ENCODE measurements at places on chromosomes 2 and 18.
A peak's percentile ranks its signal among the peaks of the same experiment; 100 is the strongest.

- peaks cover 9% of the 10 kb centered on the region for H3K27me3 ChIP-seq
- no peak within 1 kb of the TSS for H3K27ac ChIP-seq
- DNase-seq: no peak
- no peaks in the 10 kb centered on the region for H3K4me1 ChIP-seq
- no peaks in the 10 kb centered on the region for H3K36me3 ChIP-seq
These were observed at the start of gene AMER3 for GRCh38 chr2:130755256-130756052. Gene AMER3 (plus strand): TSS chr2:130755540. CDS start chr2:130762073, 6,533 bp downstream.

GRCh38 chr18:11046140-11046539 is 103.2 kb downstream of the PIEZO2 start:
- DNase-seq: no peak
- no peak overlapping the region for H3K4me3 ChIP-seq
- no peak overlapping the region for H3K27ac ChIP-seq
- peaks cover 8% of the 10 kb centered on the region for H3K4me1 ChIP-seq
- no peaks in the 10 kb centered on the region for H3K36me3 ChIP-seq

- no peaks in the 10 kb centered on the region for H3K36me3 ChIP-seq
- H3K4me1 ChIP-seq: peaks cover 10% of the 10 kb centered on the region
- DNase-seq: no peak
- H3K27ac ChIP-seq: no peak overlapping the region
These were observed 46.2 kb upstream of the PLA2R1 start for GRCh38 chr2:160108646-160109045.

GRCh38 chr2:208000701-208001395 is 24.5 kb downstream of the PLEKHM3 start:
- no peak overlapping the region for H3K27ac ChIP-seq
- H3K27me3 ChIP-seq: no peaks in the 10 kb centered on the region
- peaks cover 30% of the 10 kb centered on the region for H3K4me1 ChIP-seq
- peaks cover 11% of the 10 kb centered on the region for H3K36me3 ChIP-seq
- no peak overlapping the region for H3K4me3 ChIP-seq

GRCh38 chr18:42242758-42243157 is 287.7 kb downstream of the PIK3C3 start:
- no peaks in the 10 kb centered on the region for H3K36me3 ChIP-seq
- no peak for DNase-seq
- no peaks in the 10 kb centered on the region for H3K4me1 ChIP-seq
- H3K4me3 ChIP-seq: no peak overlapping the region
- H3K27ac ChIP-seq: no peak overlapping the region

DNA sequence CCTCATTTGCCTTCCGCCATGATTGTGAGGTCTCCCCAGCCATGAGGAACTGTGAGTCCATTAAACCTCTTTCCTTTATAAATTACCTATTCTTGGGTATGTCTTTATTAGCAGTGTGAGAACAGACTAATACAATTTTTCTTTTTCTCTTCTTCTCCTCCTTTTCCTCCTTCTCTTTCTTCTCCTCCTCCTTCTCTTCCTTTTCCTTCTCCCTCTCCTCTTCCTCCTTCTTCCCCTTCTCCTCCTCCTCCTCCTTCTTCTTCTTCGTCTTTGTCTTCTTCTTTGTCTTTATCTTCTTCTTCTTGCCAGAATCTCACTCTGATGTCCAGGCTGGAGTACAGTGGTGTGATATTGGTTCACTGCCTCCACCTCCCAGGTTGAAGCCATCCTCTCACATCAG is 20.2 kb downstream of the SKA1 start:
- H3K4me3 ChIP-seq: no peak overlapping the region
- H3K36me3 ChIP-seq: peaks cover 5% of the 10 kb centered on the region
- H3K27ac ChIP-seq: no peak overlapping the region
- H3K4me1 ChIP-seq: peaks cover 8% of the 10 kb centered on the region
- DNase-seq: no peak

- peak overlapping the region; percentile 96 for H3K4me3 ChIP-seq
- H3K4me1 ChIP-seq: peaks cover 48% of the 10 kb centered on the region
- peaks cover 5% of the 10 kb centered on the region for H3K27me3 ChIP-seq
- peaks cover 18% of the 10 kb centered on the region for H3K36me3 ChIP-seq
- H3K27ac ChIP-seq: peak overlapping the region; percentile 97
These were observed 396 bp downstream of the CNOT9 start for GRCh38 chr2:218569038-218569431.

GRCh38 chr18:76432274-76432755 is 62.7 kb downstream of the ZNF516 start:
- H3K36me3 ChIP-seq: peaks cover 36% of the 10 kb centered on the region
- DNase-seq: no peak
- H3K4me3 ChIP-seq: no peak overlapping the region
- H3K4me1 ChIP-seq: peaks cover 40% of the 10 kb centered on the region
- 0 out of 2 replicates have a peak overlapping the region, but pooled peaks have one; percentile 16 for H3K27ac ChIP-seq

DNA sequence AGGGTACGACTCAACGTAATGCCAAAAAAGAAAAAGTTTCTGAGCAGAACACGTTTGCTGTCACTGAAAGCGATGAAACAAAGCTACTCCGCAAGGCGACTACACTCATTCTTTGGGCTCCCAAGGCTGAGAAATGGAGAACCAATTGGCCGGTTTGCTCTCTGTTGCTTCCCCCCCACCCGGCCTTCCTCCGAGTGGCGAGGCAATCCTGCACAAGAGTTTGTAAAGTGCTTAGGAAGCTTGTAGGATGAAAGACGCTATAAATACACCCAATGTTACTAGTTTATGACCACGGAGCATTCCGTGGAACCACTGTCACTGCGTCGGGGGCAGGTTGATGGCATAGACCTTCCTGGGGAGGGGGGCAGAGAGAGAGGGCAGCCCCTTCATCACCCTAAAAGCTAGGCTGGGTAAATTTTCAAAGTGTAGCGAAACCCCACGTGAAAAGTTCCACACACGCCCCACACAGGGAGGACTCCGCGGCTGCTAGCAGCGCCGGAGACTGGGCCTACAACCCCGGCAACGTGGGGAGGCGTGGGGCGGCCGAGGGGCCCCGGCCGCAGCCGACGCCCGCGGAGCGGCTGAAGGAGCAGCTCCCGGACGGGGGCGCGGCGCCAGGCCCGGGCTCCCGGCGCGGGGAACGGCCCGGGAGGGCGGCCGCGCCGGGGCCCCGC is 915 bp downstream of the CUL3 start:
- H3K4me1 ChIP-seq: peaks cover 41% of the 10 kb centered on the region
- H3K4me3 ChIP-seq: peak overlapping the region; percentile 99
- H3K27ac ChIP-seq: peak overlapping the region; percentile 97
- peak; percentile 41 for DNase-seq
- H3K36me3 ChIP-seq: peaks cover 27% of the 10 kb centered on the region

DNA sequence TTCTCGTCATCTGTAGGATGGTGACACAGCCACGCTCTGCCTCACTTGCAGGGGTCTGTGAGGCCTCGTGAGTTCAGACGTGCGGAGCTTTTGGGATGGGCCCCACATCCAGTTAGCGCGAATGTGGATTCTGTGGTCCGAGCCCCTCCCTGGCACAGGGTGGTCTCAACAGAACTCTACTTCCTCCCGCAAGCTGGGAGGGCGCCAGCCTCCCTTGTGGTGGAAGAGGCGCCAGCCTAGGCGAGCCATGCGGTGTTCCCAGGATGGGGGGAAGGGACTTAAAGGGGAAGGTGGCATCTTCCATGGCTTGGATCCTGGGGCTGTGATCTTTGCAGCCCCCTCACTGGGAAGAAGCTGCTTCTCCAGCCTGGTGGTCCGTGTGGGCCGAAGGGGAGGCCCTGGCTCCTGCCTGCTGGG is 1.4 kb downstream of the SNORC start:
- H3K4me3 ChIP-seq: no peak overlapping the region
- no peaks in the 10 kb centered on the region for H3K36me3 ChIP-seq
- DNase-seq: no peak

- H3K27ac ChIP-seq: no peak overlapping the region
- H3K4me1 ChIP-seq: peaks cover 1% of the 10 kb centered on the region
- DNase-seq: no peak
- no peak overlapping the region for H3K4me3 ChIP-seq
These were observed 11.1 kb upstream of the ANTXR1 start for GRCh38 chr2:69001879-69002278.

GRCh38 chr18:78981989-78982620 is 2.5 kb downstream of the SALL3 start:
- H3K27me3 ChIP-seq: peaks cover 28% of the 10 kb centered on the region
- DNase-seq: no peak
- peaks cover 6% of the 10 kb centered on the region for H3K36me3 ChIP-seq
- H3K4me1 ChIP-seq: peaks cover 3% of the 10 kb centered on the region

GRCh38 chr2:481388-481787 is 193.5 kb upstream of the ALKAL2 start:
- no peaks in the 10 kb centered on the region for H3K4me1 ChIP-seq
- H3K36me3 ChIP-seq: peaks cover 5% of the 10 kb centered on the region
- H3K27ac ChIP-seq: no peak overlapping the region
- DNase-seq: no peak
- no peak overlapping the region for H3K4me3 ChIP-seq
- no peaks in the 10 kb centered on the region for H3K27me3 ChIP-seq

GRCh38 chr2:136613096-136613495 is 152.2 kb upstream of the THSD7B start:
- no peak overlapping the region for H3K27ac ChIP-seq
- no peak for DNase-seq
- peaks cover under 1% of the 10 kb centered on the region for H3K27me3 ChIP-seq
- no peaks in the 10 kb centered on the region for H3K4me1 ChIP-seq

GRCh38 chr2:208718828-208719227 is 312.2 kb downstream of the PTH2R start:
- H3K27ac ChIP-seq: no peak overlapping the region
- H3K36me3 ChIP-seq: no peaks in the 10 kb centered on the region
- no peaks in the 10 kb centered on the region for H3K4me1 ChIP-seq
- H3K4me3 ChIP-seq: no peak overlapping the region
- no peak for DNase-seq

GRCh38 chr2:229646186-229646723 is 68.1 kb downstream of the DNER start:
- no peak overlapping the region for H3K4me3 ChIP-seq
- no peaks in the 10 kb centered on the region for H3K4me1 ChIP-seq
- no peak for DNase-seq
- no peak overlapping the region for H3K27ac ChIP-seq
- H3K36me3 ChIP-seq: no peaks in the 10 kb centered on the region
- peaks cover 3% of the 10 kb centered on the region for H3K27me3 ChIP-seq

DNA sequence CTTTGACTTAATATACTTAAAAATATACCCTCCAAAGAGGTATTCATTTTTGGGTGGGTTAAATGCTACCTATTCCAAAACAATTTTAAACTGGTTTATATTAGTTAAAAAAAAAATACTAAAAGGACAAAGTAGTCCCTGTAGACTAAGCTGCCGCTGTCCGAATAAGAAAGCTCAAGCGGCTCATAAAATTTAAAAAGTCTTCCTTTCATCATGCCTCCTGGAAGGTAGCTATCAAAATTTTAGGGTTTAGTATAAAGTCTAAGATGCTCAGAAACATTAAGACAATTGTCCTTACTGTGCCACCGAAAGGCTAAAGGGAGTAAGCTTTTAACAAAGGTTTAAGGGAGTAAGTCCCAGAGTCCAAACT is 440 bp upstream of the UGGT1 start:
- peak overlapping the region; percentile 98 for H3K27ac ChIP-seq
- no peak for DNase-seq
- no peaks in the 10 kb centered on the region for H3K36me3 ChIP-seq
- H3K4me1 ChIP-seq: peaks cover 29% of the 10 kb centered on the region

- no peak overlapping the region for H3K4me3 ChIP-seq
- H3K27ac ChIP-seq: no peak overlapping the region
- no peak for DNase-seq
- no peaks in the 10 kb centered on the region for H3K36me3 ChIP-seq
- peaks cover 25% of the 10 kb centered on the region for H3K4me1 ChIP-seq
These were observed 272.8 kb downstream of the ZNF385B start for GRCh38 chr2:179588486-179589145.

DNA sequence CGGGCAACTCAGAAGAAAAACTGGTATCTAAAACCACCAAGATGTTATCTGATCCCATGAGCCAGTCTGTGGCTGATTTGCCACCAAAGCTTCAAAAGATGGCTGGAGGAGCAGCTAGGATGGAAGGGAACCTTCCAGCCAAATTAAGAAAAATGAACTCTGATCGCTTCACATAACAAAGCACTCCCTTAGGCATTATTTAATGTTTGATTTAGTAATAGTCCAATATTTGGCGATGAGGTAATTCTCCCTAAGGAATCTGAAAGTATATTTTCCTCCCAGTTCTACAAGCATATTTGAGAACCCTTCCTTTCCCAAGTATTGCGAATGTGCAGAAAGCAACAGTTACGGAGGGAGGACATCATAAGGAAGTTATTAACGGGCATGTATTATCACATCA is 156.6 kb downstream of the KCNJ3 start:
- no peaks in the 10 kb centered on the region for H3K36me3 ChIP-seq
- H3K4me1 ChIP-seq: no peaks in the 10 kb centered on the region

DNA sequence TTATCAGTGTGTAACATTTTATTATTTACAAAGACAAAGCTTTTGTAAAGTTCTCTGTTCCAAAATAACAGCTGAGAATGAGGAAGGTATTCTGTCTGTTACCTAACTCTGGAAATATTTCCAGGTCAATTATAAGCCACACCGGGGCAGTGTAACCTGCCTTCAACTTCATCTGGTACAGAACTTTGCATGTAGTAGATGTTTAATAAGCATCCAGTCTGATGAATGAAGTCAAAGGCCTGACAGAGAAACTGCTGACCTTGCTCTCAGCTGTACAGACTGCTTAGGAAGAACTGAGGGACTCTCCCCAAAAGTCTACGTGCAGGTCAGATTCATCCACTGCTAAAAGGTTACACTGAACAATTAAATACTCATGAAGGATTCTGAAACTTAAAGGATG is 43.3 kb downstream of the WDFY1 start:
- H3K4me3 ChIP-seq: no peak overlapping the region
- peaks cover 18% of the 10 kb centered on the region for H3K4me1 ChIP-seq
- H3K27ac ChIP-seq: no peak overlapping the region
- peaks cover 2% of the 10 kb centered on the region for H3K27me3 ChIP-seq
- no peak for DNase-seq

Data from HFFc6 (cell line).